ENCODE measurements at places on chromosomes 1 and 21.

GRCh38 chr1:216749232-216749631 is 26.0 kb upstream of the ESRRG start:
- no peak for DNase-seq

GRCh38 chr1:66300972-66301451 is 232.9 kb upstream of the SGIP1 start:
- DNase-seq = no peak

GRCh38 chr1:39478126-39478915 is 13.1 kb upstream of the BMP8A start:
- no peak for DNase-seq

DNA sequence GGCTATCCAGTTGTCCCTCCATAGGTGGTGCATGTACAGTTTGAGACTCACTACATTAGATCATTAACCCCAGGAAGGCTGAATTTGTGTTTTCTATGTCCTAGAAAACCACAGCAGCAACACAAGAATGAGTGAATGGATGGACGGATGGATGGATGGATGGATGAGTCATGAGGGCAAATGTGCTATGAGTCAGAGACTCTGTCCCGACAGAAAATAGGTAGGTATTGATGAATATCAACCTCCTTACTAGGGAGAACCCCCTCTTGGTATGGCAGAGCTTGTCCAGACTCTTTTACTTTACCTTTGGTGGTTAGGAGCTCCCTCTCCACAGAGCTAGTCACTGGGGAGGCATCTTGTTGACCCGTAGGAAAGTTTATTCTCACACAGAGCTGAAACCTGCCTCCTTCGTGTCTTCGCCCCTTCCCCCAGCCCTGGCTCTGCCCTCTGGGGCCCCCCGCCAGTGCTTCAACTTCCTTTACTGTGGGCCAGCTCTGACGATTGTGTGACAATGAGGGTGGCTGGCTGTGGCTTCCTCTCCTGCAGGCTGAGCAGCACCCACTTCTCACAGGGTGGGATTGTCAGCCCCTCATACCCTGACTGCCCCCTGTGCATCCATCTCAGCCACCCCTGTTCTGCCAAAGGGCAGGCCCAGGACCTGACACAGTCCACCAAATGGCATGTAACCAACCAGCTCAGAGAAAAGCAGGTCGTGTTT is 145.2 kb downstream of the FOXD2 start:
- DNase-seq = no peak

- no peak for DNase-seq
These were observed 64.0 kb downstream of the OLIG1 start for GRCh38 chr21:33133892-33134291.

GRCh38 chr1:178271471-178271870 is 177.6 kb downstream of the RASAL2 start:
- no peak for DNase-seq

- DNase-seq = peak; percentile 88
These were observed 13.8 kb upstream of the BOLA1 start for GRCh38 chr1:149885339-149886120.

DNA sequence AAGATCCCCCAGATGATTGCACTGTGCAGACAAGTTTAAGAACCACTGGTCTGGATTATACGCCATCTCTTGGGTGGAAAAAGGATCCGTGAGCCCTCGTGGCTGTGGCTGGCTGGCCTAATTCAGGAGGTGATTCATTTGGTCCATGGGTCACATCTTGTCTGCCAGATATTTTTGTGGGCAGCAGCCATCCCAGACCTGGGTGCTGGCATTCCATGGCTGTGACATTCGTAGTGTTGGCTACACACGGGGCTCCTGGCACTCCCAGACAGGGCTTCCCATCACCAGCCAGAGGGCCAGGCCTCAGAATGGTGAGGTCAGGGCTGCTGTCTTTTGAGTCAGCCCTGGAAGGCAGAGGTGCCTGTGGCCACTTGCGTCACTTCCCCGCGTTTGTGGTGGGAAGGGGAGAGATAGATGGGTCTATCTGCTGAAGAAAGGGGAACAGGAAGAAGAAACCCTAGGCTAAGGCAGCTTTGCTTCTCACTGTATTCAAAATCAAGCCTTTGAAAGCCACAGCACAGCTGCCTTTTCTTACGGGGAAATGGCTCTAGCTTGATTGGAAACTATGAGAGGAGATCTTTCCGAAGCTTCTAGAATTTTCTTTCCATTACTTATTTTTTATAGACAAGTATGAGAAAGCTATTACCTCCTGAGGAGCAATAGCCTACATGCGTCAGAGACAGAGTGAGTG is 32.4 kb downstream of the EIF2D start:
- no peak for DNase-seq

- no peak for DNase-seq
These were observed 150.0 kb upstream of the ADGRL2 start for GRCh38 chr1:81650776-81651175.

DNA sequence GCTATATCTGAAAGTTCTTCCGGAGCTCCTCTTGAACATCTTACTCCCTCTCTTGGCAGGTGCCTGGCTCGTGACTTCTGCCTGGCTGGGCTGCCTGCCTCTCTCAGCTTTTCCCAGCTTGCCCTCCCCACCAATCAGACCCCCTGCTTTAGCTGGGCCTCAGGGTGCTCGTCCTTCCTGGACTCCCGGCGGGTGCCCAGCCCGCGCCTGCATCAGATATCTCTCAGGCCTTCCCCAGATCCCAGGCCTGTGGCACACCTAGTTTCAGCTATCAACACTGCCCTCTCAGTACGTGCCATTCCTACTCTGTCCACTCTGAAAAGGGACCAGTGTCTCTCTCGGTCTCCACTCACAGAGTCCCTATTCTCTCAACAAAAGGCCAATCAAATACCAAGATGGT is 96.5 kb upstream of the CLDN14 start:
- DNase-seq = no peak

DNA sequence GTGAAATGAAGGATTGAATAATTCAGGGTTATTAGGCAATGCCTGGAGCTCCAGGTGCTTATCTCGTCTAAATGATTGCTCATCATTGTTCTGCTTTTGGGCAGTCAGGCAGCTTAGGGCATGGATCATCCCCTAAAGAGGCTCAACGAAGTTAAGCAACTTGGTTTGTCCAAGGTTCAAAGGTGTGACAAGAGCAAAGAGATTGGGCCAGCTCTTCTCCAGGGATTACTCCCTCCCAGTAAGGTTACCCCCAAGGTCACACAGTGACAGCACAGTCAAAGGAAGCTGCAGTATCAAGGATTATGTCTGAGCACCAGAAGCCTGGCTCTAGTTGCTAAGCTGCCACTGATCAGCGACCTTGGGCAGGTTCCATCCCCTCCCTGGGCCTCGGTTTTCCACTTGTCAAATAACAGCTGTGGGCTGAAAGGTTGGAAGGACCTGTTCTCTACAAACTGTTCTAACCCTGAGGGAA is 6.8 kb downstream of the ETNK2 start:
- peak; percentile 97 for DNase-seq

DNA sequence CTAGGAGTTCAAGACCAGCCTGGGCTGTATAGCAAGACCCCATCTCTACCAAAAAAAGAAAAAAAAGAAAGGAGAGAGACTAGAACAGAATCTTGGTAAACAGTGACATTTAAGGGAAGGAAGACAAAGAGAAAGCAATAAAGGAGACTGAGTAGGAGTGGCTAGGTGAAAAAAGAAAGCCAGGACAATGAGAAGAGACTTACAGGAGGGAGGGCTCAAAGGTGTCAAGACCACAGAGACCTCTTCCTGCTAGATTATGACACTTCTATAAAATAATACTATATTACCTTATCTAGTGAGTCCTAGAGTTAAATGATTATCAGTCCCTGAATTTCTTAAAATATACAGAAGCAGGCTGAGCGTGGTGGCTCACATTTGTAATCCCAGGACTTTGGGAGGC is 10.1 kb upstream of the EPRS1 start:
- no peak for DNase-seq

DNA sequence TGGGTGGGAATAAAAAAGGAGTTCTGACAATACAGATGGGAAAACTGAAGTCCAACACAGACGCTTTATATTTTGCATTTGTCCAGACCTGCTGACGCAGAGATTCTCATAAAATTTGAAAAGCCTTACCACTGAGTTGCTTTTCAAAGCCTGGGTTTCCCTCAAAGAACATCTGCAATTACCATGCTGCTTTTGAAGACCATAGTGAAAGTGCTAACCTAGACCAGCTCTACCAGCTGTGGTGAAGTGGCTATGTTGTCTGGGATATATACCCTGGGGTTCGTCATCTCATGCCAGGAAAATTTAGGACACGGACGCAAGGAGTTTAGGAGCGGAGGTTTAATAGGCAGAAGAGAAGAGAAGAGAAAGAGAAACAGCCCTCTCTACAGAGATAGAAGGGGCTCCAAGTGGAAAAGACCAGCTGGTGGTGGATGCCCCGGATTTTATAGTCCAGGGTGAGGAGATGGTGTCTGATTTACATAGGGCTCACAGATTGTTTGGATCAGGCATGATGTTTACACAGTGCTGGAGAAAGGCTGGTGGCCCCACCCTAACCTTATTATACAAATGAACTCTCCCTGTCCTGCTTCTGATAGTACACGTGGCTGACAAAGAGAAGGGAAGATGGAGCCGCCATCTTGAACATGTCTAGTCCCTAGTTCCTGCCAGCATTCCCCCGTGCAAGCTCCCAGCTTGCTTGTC is 73.8 kb downstream of the AK4 start:
- DNase-seq = no peak

DNA sequence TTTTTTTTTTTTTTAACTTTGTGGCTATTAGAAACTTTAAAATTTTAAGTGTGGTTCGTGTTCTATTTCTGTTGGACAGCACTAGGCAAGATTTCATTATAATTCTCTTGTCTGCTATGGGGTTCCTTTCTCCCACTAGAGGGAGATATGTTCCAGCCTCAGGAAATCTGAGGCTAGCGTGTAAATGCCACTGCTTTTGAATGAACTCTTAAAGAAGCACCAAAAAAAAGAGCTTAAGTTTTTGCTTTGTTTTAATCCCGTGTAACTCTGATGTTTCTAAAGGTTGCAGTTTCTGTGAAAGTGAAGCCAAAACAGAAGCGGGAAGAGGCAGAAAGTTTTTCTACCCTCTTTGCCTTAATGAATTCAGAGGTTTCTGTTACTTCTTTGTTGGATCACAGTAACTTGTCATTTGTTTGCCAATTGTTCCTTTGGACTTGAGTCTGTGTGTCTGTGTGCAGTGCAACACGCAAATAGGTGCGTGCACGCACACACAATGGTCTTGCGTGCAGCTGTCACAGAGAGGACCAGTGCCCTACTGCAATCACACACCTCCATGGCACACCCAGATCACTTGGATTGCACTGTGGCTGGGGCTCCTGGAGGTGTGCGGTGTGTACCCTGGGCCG is 32.3 kb downstream of the HHAT start:
- peak; percentile 52 for DNase-seq

GRCh38 chr1:176017722-176018121 is 189.4 kb downstream of the COP1 start:
- DNase-seq = no peak

GRCh38 chr1:14742181-14742980 is 143.9 kb downstream of the KAZN start:
- peak; percentile 56 for DNase-seq

DNA sequence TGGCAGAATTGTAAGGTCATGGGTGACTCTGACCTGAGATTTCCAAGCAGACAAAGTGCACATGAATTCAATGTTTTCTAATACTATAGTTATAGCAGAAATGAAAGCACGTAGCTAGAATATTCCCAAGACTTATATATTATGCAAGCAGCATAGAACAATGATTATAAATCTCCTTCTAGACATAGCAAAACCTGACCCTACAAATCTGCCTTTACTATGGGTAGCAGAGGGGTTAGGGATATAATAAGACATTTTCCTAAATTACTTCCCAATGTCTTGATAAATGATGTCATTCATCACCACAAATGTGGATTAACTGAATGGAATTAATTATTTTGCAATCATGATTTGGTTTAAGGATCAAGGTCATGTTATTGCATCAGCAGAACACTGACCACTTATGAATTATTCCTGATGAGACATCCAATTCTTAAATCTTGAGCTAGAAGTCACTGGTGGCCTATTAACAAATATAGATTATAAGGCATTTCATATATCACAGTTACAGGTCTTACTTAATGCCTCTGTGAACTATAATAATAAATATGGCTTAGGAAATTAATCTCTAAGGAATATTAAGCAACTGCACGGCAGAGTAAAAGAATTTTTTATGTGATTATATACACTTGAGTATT is 776.6 kb downstream of the AMY1C start:
- DNase-seq = no peak

DNA sequence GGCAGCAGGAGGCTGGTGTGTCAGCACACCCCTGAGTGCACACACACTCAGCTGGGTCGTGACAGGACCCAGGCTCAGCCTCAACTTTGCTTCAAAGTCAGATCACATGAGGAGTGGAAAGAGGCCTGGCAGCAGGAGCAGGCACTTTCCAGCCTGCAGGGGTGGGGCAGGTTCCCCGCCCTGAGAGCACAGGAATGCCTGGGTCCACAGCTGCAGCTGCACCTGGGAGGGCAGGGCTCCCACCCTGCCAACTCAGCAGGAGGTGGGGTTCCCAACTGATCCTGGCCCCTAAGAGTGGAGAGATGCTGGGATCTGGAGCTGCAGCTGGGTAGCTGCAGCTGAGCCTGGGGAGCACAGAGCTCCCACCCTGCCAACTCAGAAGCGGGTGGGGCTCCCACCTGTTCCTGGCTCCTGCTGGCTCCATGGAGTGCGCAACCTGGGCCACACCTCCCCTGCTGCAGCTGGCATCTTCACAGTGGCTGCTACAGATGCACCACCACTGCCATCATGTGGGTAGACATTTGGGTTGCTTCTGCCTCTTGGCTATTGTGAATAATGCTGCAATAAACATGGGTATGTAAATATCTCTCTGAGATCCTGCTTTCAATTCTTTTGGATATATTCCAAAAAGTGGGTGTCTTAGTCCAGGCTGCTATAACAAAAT is 415.4 kb downstream of the TTLL7 start:
- no peak for DNase-seq

GRCh38 chr1:11150326-11150725 is 38.8 kb upstream of the ANGPTL7 start:
- DNase-seq = no peak

DNA sequence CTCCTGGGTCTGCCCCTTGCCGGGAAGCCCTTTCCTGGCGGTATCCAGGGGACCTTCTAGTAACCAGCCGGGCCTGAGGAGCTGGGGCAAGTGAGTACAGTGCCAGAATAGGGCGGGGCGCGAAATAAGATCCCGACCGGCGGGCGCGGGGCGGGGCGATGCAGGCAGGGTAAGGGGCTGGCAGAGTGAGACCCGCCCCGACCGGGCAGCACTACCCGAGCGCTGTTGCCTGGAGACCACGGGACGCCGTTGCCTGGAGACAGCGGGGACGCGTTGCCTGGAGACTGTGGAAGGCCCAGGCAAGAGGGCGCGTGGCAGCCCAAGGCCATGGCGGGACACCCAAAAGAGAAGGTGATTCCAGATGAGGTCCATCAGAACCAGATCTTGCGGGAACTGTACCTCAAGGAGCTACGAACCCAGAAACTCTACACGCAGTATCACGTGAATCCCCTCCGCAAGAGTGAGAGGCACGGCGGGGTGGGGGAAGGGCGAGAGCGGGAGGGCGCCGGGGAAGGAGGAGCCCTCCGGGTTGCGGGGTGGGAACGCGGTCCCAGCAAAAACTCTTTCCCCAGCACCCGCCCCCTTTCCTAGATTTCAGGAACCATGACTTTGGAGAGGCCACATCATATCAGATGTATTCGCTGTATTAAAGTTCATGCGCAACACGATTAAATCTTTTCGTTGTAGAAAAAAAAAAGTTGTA is 24.3 kb downstream of the EBNA1BP2 start:
- peak; percentile 6 for DNase-seq

All from HepG2 (cell line).